Adipocyte (in vitro differentiated cells): ENCODE measurements at places on chromosomes 6 and 20.

GRCh38 chr6:35673755-35674154 lies 15.0 kb downstream of the FKBP5 start:
- DNase-seq = no peak

- DNase-seq = peak; percentile 14
Measured at GRCh38 chr6:128919412-128920180, 36.7 kb downstream of the LAMA2 start.

DNA sequence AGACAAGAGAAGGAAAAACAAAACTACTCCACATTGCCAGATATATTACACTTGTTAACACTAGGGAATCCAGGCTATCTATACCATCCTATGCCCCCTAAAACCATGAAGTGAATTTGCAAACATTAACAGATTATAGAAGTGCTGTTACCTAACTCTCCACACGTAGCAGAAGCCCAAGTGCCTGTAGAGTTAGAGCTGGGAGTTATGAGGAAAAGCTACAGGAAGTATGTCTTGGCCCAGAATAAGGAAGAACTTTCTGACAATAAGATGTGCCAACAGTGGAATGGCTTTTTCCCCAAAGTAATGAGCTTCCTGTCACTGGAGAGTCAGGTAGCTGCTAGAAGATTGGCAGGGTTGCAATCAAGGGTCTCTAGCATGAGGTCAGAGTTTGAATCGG lies 32.5 kb downstream of the ADGRG6 start:
- no peak for DNase-seq

DNA sequence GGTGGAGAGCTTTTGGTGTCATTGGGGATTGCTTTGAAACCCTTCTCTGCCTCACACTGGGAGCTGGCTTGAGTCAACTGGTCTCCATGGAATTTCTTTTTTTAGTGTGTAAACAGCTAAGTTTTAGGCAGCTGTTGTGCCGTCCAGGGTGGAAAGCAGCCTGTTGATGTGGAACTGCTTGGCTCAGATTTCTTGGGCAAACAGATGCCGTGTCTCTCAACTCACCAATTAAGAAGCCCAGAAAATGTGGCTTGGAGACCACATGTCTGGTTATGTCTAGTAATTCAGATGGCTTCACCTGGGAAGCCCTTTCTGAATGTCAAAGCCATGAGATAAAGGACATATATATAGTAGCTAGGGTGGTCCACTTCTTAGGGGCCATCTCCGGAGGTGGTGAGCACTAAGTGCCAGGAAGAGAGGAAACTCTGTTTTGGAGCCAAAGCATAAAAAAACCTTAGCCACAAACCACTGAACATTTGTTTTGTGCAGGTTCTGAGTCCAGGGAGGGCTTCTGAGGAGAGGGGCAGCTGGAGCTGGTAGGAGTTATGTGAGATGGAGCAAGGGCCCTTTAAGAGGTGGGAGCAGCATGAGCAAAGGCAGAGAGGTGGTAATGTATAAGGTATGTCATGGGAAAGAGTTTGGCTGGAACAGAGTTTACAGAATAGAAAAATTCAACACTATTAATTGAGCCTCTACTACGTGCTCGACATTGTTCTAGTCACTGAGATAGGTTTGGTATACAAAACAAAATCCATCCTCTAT lies 31.2 kb downstream of the SRSF3 start:
- peak; percentile 44 for DNase-seq

GRCh38 chr6:48378884-48379407 lies 267.9 kb upstream of the PTCHD4 start:
- DNase-seq = no peak

- peak; percentile 78 for DNase-seq
Measured at GRCh38 chr20:19212821-19213502, 520 bp downstream of the SLC24A3 start.

DNA sequence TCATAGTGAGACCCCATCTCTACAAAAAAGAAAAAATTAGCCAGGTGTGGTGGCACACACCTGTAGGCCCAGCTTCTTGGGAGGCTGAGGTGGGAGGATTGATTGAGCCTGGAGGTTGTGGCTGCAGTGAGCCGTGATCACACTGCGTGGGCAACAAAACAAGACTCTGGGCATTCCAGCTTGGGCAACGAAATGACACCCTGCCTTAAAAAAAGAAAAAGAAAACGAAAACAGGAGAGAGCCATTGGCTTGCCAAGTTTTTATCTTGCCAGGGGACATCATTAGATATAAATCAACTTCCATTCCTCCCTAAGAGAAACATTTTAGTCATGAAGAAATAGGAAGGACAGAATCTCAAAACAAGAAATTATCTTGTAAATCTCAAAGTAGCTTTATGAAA lies 109.5 kb downstream of the MAP3K7 start:
- no peak for DNase-seq

GRCh38 chr6:112362812-112363570 lies 15.9 kb downstream of the RFPL4B start:
- peak; percentile 19 for DNase-seq

GRCh38 chr20:34579191-34579978 lies 20.9 kb downstream of the MAP1LC3A start:
- DNase-seq = peak; percentile 91

- DNase-seq = no peak
Measured at GRCh38 chr20:53574819-53575218, 18.8 kb downstream of the ZNF217 start.

DNA sequence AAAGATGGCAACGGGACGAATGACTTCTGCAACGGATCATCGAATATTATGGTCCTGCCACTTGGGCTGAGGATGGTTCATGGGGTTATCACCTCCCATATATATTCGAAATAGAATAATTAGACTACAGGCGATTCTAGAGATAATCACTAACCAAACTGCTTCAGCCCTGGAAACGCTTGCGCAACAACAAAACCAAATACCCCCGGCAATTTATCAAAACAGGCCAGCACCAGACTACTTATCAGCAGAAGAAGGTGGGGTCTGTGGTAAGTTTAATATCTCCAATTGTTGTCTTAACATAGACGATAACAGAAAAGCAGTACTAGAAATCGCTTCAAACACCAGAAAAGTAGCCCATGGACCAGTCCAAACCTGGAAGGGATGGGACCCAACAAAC lies 31.0 kb upstream of the ULBP3 start:
- DNase-seq = no peak

GRCh38 chr6:79504372-79504771 lies 32.9 kb downstream of the LCA5 start:
- DNase-seq = no peak

GRCh38 chr6:164991573-164991972 lies 317.8 kb downstream of the C6orf118 start:
- DNase-seq = no peak

DNA sequence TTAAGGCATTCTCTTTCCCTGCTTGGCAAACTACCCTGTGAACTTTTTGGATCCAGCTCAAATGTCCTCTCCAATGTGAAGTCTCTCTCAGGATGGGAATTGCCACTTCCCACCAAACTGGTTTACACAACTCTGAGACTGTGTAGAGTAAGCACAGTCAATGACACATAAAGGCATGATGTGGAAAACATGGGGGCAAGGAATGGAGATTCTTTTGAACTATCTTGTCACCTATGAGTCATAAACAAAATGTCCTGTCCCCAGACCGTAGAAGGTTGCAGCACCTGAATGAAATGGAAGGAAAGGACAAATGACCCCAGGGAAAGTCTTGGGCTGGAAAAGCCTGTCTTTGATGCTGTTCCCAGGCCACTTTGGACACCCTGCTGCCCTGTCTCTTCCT lies 11.0 kb upstream of the KIF13A start:
- DNase-seq = no peak

DNA sequence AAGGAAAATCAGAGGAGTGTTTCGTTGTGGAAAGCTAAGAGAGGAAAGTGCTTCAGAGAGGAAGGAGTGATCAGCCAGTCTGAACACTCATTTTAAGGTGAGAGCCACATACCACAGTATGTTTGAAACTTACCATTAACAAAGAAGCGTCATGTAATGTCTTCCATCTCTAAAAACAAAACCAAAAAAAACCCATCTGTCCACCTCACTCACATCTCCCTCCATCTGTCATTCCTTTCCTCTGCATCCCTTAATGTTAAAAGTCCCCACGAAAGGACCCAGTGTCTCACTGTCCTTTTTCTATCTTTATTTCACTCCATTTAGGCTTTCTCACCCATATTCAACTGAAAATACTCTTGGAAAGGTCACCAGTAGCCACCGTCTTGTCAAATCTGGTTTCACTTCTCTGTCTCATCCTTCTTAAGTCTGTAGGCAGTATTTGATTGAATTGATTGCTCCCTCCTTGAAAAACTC lies 59.4 kb upstream of the GNRH2 start:
- no peak for DNase-seq

DNA sequence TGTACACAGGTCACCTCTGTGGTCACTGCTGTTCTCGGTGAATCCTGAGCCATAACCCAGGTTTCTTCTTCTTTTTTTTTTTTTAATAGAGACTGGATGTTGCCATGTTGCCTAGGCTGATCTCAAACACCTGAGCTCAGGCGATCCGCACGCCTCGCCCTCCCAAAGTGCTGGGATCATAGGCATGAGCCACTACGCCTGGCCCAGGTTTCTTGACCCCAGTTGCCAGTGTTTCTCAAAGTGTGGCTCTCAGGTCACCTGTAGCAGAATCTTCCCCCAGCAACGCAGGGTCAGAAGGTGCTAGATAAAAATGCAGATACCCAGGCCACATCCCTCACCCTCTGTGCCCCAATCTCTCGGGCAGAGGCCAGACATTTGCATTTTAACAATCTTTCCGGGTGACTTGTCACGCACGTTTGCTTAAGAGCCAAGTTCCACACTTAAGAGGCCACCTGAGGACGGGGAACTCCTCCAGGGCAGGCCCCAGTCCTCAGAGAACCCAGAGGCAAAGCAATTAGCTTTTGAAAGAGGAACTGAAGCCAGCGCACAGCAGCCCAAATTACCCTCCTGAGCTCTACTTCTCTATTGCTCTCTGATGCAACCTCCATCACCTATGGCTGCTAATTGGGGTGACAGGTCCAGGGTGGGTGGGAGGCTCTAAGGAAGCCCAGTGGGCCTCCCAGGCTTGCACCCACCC lies 81.8 kb downstream of the NFATC2 start:
- no peak for DNase-seq
